ENCODE measurements at places on chromosomes 6 and 20. TPM values are rescaled to one million over a fixed set of nuclear protein-coding genes. Genes with fewer than 3 reads are reported as not detected.

- no peak for DNase-seq
Observed at GRCh38 chr20:59381689-59382088, 81.3 kb downstream of the EDN3 start.

DNA sequence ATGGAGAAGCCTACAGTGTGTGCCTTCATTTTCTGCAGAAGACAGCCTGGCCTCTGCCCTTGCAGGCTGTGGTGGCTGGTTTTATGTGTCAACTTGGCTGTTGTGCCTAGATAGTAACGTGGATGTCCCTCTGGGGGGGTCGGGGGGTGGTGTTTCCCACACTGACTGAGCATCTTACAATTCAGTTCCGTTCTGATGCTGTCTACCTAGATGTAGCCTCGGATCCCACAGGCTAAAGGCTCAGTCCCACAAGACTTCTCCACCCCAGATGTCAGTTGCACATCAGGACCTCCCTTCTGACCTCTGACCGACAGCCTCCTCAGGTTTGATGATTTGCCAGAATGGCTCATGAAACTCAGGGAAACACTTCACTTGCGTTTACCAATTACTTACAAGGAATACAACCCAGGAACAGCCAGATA, 4.4 kb downstream of the PYGB start:
- DNase-seq = no peak

DNA sequence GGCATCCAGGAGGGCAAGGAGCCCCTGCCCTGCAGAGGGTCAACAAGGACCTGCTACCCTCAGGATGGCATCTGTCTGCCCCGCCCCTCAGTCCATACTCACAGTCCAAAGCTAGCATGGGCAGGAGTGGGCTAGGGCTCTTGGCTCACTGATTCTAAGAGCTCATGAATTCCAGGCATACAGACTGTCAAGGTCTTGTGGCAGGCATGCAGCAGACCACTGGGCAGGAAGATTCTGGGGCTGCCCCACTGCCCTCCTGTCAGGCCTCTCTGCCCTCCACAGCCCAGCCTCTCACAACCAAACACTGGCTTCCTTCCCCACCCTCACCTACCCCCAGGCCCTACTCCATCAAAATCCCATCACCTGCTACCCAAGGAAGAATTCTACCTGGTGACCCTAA, 5.6 kb upstream of the SLC4A11 start:
- DNase-seq = no peak

The ZKSCAN4 gene
- 6.4 TPM for total RNA-seq

The BEND6 gene
- total RNA-seq = 1.5 TPM

The ANGPT4 gene
- 0.25 TPM for total RNA-seq

DNA sequence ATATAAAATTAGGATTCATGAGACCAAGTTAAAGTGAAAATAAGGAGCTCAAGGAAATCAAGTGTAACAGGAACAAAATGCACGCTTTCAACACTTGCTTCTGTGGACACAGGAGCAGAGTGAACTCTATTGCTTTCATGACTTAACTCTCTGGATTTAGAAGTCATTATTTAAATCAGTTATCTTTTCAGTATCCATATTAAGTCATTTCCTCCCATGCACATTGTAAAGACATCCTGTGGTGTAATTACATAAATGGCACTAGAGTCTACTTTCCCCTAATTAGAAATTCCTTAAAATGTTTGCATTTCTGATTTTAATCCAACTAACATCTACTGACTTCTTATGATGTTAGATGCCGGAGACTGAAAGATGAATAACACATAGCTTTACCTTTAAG, 88.0 kb downstream of the INSM1 start:
- no peak for DNase-seq

DNA sequence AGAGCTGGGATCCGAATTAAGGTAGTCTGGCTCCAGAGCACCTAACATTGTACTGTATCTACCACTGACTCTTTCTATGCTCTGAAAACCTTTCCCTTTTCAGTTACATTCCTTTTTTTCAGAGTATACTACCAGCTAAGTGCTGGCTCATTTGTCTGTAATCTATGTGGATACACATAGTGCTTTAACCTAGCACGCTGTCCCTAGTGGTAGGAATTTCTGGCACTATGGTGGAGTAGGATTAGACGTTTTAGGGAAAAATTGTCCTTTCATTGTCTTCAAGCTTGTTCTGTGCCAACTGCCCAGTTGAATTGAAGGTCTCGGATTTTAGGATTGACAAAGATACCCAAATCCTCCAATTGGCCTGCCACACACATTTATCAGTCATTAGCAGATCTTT, 259.1 kb upstream of the FERMT1 start:
- no peak for DNase-seq

GRCh38 chr20:55478724-55479450, 526.4 kb downstream of the CBLN4 start:
- DNase-seq = no peak

The FHL5 gene
- not detected for total RNA-seq

The ADAM33 gene
- 7.0 TPM for total RNA-seq

The SLC35D3 gene
- total RNA-seq = 0.37 TPM

The GABRR1 gene
- total RNA-seq = 0.24 TPM

DNA sequence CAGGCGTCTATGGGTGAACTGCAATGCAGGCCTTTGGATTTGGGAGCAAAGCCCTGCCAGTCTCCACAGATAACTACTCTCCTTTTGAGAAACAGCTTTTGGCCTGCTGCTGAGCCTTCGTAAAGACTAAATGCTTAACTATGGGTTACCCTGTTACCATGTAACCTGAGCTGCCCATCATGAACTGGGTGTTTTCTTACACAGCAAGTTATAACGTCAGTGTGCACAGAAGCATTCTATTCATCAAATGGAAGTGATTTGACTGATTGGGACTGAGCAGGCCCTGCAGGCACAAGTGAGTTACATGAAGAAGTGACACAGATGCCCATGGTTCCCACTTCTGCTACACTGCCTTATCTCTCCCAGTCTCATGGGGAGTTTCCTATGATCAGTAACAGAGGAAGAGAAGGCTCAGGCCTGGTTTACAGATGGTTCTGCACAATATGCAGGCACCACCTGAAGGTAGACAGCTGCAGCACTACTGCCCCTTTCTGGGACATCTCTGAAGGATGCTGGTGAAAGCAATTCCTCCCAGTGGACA, 319.1 kb downstream of the CD83 start:
- DNase-seq = no peak

The MLN gene
- not detected for total RNA-seq

DNA sequence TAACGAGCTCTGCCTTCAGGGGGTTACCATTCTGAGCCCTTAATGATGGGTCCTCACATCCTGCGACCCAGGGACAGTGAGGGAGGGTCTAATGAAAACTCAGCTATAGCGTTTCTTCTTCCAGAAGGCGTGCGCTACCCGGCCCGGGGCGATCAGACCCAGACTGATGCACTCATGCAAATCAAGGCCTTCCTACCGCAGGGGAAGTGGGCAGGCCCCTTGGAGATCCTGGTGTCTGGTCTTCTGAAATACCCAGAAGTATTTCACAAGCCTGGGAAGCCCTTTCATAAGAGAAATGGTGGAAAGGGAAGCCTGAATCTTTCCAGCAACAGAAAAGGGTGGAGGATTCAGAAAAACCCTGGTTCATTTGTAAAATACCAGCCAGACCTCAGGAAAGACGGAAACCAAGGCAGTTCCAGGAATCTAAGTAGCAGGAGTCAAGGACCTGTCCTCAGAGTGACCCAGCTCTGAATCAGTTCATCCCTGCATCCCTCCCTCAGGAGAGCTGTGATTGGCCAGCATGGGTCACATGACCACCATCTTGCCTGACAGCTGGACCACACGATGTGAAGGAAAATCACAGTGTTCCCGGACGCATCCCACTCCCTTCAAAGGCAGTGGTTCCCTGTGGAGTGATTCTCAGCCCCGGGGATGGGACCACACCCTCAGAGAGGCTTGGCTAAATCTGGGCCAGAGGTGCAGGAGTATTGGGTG, 12.7 kb downstream of the BFSP1 start:
- DNase-seq = peak; percentile 53

DNA sequence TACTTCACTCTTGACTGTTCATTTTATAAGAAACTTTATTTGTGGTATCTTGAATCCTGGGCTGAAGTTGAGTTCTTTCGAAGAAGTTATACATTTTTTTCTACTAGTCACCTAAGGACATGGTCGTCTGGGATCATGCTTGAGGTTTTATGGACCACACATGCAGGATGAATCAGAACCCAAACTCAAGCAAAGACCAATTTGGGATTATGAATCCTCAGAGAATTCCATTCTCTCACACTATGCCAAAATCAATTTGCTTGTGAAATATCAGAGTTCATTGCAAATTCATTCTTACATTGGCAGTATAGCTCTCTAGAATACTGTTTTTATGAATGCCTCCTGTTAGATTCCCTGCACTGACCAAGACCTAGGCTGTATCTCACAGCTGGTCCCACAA, 114.3 kb upstream of the HDAC2 start:
- no peak for DNase-seq

The XKR7 gene
- total RNA-seq = 2.3 TPM

DNA sequence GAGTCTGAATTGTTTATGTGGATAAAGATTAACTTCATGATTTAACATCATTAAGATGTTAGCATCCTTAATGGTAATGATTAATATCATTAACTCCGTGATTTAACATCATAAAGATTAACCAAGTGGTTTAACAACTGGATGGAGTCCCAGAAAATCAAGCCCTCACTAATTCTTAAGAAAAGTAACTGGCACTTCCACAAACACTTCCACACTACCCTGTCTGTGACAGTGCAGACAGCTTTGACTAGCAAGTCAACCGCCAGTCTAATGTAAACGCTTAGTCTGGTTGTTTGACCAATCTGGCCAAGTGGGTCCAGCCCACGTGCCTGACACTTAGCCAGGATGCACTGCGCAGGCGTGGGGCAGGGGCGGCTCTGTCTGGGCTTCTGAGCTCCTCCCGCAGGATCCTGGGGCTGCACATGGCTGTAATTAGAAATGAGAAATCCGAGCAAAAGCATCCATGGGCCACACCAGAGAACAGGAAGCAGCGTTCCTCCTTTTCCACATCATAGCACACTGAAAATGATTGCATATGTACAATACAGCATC, 424.2 kb downstream of the FOXA2 start:
- DNase-seq = no peak

GRCh38 chr6:4349323-4349722, 213.9 kb upstream of the ECI2 start:
- DNase-seq = no peak

GRCh38 chr6:26554447-26554696, 16.2 kb downstream of the HMGN4 start:
- no peak for DNase-seq

The KLHDC3 gene
- 169 TPM for total RNA-seq

DNA sequence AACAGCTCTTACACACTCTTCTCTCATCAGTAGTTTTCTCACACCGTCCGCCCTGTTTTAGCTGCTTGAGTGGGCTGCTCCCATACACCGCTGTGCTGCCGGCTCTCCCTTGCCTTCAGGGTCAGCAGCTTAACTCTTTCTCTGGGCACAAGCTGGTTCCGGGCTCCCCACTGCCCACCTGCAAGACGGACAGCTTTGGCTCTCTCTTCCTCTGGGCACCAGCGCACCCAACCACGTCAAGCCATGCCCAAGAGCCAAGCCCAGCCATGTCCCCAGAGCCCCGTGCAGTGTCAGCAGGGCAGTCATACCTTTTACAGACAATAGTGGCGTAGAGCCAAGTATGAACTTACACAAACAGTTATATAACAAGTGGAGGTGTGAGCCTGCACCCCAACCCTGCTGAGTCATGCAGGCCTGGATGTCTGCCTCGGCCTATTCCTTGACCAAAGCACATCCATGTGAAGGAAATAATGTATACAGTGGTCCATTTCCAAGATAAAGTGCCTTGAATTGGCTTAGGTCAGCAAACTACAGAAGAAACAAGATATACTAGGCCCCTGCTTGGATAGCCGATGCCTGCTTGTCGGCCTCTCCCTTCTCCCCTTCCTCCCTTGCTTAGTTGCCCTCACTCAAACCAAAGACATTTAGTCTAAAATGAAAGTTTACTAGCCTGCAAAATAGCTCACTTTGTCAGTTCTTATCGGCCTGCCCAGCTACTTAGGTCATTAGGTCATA, 89.3 kb downstream of the JPH2 start:
- DNase-seq = no peak

GRCh38 chr20:17967521-17968365, 851 bp downstream of the SNX5 start:
- no peak for DNase-seq

The ULBP2 gene
- total RNA-seq = 0.13 TPM

The SYNDIG1 gene
- total RNA-seq = 5.0 TPM

GRCh38 chr20:62580052-62580451, 62.3 kb upstream of the SLCO4A1 start:
- no peak for DNase-seq

GRCh38 chr6:97262676-97263075, 20.3 kb downstream of the MMS22L start:
- DNase-seq = no peak

The PRKN gene
- 0.59 TPM for total RNA-seq

The GLP1R gene
- total RNA-seq = 1.8 TPM

The USP49 gene
- 18.4 TPM for total RNA-seq

The TBX18 gene
- not detected for total RNA-seq

The CNR1 gene
- total RNA-seq = 0.25 TPM

The TGM2 gene
- total RNA-seq = 1.5 TPM

- DNase-seq = no peak
Observed at GRCh38 chr6:29516108-29516507, 28.4 kb upstream of the MAS1L start.
